Left renal cortex interstitium (tissue), 4 donors: ENCODE measurements at places on chromosomes 6 and 20.

DNA sequence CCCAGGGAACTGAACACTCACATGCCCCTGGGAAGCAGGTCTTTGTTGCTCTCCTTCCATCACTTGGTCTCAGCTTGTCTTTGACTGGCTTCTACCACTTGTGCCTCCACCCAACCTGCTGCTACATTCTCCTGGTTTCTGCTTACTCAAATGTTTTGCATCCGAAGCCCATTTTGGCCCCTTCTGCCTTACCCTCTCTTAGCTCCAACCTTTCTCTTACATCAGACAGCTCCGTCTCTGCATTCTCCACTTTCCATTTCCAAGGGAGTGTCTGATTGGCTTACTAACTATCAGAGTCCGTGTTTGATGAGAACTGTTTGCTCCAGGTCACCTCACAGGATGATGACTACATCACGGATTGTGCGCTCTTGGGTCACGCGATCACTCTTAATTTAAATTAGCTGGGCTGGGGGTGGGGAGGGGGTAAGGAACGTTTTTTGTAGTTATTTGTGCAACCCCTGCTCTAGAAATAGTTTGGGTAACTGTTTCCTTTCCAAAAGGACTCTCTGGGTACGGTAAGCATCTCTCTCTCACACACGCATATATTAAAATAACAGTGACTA, 844 bp upstream of the ABRACL start:
- no peak for DNase-seq

DNA sequence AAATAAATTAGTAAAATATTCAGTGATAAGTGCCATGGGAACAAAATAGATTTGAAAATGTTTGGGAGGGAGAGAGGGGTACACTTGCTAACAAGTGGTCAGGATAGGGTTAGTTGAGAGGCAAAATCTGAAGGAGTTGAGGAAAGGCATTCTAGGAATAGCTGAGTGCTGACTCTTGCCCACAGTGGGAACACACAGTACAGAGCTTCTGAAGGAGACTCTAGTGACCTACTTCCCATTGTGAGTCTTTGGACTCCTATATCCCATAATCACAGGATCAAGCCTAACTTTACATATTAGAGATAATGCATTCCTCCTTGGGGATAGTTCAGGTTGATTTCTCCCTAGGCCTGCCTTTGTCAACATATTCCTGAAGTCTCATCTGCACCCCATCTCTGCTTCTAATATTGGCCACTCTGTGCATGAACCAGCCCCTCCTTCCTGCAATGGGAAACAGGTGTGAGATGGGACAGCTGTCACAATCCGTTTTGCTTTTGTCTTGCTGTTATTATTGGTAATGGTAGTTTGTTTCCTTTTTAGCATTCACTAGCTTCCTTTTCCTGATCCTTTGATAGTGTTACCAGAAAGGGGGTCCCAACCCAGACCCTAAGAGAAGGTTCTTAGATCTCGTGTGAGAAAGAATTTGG, 2.6 kb upstream of the TRIM38 start:
- no peak for DNase-seq

GRCh38 chr20:23100720-23101107, 14.6 kb upstream of the CD93 start:
- no peak for DNase-seq

DNA sequence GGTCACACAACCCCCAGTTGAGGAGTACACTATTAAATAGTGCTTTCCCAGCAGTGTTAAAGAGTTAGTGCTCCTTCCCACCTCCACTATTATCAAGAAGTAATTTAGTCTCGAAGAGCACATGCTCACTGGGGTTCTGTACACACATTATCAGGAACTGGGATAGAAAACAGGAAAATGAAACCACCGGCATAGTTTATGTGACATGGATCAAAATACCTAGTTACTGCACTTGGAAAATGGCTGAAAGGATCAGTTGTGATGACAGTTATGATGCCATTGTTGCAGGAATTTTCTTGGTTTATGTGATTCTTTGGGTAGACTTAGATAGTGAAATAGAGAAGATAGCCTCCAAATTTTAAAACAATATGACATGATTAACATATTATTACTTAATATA, 152.9 kb downstream of the AKAP7 start:
- no peak for DNase-seq

- DNase-seq = no peak
These were observed 571 bp downstream of the CSNK2B start for GRCh38 chr6:31666337-31666965.

- no peak for DNase-seq
These were observed 14.9 kb downstream of the CST3 start for GRCh38 chr20:23622839-23623343.

DNA sequence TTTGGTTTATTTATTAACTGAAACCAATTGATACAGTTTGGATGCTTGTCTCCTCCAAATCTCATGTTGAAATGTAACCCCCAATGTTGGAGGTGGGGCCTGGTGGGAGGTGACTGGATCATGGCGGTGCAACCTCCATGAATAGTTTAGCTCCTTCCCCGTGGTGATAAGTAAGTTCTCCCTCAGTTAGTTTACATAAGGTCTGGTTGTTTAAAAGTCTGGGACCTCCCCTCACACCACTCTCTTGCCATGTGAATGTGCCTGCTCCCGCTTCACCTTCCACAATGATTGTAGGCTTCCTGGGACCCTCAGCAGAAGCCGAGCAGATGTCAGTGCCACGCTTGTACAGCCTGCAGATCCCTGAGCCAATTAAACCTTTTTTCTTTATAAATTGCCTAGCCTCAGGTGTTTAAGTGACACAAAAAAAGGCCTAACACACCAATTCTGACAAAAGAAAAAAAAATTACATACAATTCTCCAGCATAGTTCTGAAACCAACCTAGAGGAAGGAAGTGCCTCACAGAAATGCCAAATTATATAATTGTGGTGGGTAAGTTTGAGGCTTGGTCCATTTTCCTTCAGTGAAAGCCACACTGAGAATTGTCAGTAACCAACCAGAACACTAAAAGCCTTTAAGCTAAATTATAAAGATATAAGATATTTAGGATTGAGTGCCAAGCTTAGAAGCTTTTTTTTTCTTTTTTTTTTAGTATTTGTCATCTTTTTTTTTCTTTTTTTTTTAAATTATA, 15.0 kb downstream of the MAP7 start:
- DNase-seq = no peak

DNA sequence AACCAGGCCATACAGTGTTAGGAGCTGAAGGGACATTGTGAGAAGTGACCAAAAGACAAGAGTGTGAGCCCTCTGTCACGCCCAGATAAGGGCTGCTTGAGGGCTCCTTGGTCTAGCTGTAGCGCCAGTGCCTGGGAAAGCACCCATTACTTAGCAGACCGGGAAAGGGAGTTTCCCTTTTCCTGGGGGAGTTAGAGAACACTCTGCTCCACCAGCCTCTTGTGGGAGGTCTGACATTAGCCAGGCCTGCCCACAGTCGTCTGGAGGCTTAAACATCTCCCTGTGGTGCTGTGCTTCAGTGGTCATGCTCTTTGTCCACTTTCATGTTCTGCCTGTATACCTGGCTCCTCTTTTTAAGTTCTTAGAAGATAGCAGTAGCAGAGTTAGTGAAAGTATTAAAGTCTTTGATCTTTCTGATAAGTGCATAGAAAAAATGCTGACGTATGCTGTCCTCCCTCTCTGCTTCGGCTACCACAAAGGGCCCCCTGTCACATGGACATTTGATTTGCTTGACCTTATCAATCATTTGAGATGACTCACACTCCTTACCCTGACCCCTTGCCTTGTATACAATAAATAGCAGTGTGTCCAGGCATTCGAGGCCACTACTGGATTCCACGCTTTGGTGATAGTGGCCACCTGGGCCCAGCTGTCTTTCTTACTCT, 201.5 kb upstream of the ECI2 start:
- no peak for DNase-seq

DNA sequence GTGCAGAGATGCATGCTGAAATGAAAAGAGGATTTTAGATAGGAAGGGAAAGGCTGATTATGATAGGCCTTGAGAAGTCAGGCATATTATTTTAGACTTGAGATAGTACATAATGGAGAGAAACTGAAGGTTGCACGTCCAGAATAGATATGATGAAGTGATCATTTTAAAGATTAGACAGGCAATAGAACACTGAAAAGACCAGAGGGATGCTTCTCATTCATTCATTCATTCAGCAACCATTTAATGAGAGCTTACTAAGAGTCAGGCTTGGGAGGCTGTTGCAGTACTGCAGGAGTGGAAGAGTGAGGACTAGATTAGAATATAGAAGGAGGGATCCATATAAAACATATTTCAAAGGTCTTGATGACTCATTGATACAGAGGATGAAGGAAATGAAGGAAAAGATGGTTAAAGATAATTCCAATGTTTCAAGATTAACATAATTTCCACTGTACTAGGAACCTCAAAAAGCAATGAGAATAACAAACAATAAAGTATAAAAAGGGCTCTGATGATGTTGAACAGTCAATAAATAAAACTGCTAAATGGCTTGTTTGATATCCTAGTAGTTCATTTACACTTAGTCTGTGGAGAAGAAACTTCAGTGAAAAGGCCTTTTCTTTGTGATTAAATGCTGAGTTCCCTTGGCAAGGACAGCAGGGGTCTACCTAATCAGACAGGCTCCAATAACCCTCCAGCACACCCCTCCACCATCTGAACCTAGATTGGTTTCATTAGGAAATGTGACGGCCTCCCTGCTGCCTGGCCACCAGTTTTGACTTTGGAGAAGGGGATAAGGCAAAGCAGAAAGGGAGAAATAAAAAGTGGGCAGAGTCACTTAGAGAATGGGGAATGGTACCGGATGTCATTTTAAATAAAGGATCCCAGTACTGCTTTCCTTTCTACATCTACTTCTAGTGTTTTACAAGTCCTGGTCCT, 5.3 kb upstream of the FBXO9 start:
- DNase-seq = no peak

GRCh38 chr6:88263591-88263990, 97.4 kb upstream of the CNR1 start:
- no peak for DNase-seq

- no peak for DNase-seq
These were observed 11.5 kb upstream of the ALDH8A1 start for GRCh38 chr6:134961366-134961765.

DNA sequence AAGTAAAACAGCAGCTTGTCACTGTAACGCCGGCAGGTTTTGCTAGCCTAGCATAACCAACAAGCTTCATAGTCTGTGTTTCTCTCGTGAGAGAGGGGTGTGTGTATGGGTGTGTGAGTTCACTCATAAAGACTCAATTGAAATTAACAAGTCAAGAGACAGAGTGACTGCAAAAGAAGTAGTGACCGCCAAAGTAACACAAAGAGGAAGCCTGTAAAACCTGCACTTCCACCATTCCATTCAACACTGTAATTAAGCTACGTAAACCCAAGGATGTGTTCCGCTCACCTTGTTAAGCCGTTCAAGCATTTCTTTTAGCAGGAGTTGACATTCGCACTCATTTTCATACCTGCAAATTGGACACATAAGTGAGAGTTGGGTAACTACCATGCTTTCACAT, 6.6 kb downstream of the BFSP1 start:
- DNase-seq = no peak

DNA sequence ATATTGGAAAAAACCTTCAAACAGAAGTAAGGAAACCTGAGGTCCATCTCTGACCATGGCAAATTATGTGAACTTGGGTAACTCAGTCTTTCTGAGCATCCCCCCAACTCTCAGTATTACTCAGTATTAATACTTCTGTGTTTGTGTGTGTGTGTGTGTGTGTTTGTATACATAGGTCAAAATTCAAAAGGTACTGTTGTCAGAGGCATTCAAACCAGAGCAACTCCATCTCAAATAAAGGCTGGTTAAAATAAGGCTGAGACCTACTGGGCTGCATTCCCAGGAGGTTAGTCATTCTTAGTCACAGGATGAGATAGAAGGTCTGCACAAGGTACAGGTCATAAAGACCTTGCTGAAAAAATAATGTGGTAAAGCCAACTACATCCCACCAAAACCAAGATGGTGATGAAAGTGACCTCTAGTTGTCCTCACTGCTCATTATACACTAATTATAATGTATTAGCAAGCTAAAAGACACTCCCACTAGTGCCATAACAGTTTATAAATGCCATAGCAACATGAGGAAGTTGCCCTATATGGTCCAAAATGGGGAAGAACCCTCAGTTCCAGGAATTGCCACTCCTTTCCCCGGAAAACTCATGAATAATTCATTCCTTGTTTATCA, 33.3 kb upstream of the SLC22A16 start:
- no peak for DNase-seq

GRCh38 chr6:87633851-87634250, 43.9 kb downstream of the ORC3 start:
- DNase-seq = no peak

DNA sequence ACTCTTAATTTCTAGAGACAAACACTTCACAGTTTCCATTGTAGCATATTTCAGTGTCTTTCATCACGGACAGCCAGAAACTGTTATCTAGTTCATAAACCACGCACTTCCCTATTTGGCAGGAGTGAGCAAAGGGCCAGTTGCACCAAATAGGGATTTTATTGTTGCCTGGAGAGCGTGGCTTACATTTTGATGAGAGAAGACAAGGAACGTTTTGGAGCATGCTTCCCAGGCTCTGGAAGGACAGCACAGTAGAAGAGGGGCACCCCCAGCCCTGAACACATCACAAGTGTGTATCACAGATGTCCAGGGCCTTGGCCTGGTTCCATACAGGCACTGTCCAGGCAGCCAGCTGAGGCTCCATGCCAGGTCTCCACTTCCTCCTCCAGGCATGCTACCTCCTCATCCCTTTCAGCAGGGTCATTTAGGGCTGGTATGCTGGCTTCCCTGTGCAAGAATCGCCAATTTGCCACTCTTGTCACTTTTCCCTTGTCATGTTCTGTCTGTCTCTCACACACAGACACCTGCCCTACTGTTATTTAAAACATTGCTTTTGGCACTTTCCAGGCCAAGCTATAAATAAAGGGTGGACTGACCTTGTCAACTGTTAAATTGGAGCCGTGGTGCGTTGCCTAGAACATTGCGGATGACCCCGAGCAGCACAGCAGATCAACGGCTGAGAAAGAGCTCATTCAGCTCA, 235.0 kb upstream of the GMDS start:
- DNase-seq = no peak

- no peak for DNase-seq
These were observed 154.0 kb downstream of the LY86 start for GRCh38 chr6:6742535-6742934.

- DNase-seq = no peak
These were observed 28.9 kb downstream of the FUCA2 start for GRCh38 chr6:143482593-143482992.

DNA sequence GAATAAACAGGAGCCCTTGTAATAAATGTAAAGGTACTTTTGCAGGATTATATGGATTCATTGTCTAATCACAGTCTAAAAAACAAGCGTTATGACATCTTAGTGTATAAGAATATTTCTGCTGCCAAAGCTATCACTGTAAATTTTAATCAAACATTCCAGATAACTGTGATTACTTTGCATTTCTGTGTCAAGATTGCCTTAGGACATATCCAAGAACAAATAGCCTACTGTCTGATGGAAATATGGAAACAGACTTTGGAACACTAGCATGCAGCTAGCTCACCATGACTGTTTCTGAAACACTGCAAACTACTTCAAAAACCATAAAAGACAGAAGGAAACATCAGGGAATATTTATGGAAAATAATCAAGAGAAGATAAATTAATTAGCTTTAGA, 248.7 kb upstream of the ASCC3 start:
- no peak for DNase-seq
